ENCODE measurements at places on chromosomes 3 and 15.

GRCh38 chr3:33718595-33718907, 497 bp upstream of the CLASP2 start:
- DNase-seq = no peak

- no peak for DNase-seq
These were observed 45.0 kb downstream of the PDHB start for GRCh38 chr3:58388550-58389091.

GRCh38 chr15:95024351-95024750, 793.0 kb downstream of the MCTP2 start:
- no peak for DNase-seq

DNA sequence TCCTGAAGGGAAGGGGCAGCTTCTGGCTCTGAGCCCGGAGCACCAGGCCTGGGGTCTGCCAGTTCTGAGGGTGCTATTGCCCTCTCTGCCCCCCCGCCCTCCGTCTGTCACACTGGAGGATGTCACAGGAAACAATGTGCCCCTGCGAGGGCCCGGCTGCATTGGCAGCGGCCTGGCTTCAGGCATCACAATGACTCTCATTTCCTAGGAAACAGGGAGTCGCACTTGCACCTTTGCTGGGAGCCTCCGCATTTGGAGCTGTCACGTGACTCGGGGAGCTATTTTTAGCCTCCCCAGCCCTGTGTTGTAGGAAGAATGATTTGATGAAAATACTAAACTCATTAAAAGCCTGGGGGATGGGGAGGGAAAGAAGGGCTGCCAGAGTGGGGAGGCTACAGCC, 518.9 kb downstream of the SHQ1 start:
- no peak for DNase-seq

DNA sequence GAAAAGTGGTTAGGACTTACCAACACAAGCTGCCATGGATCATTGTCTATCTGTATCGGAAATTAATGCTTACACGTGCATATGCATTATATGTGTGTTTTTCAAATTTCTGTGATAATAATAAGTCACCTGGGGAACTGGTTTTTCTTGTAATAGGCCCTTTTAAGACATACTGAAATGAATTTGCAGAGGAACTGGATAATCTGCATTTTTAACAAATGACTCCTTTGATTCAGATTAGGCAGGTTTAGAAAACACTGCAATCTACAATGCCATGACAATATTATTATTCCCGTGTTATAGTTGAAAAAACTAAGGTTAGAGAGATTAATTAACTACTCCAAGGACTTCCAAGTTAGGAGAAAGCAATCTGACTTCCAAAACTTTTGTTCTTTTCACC, 23.4 kb downstream of the STRIT1 start:
- no peak for DNase-seq

DNA sequence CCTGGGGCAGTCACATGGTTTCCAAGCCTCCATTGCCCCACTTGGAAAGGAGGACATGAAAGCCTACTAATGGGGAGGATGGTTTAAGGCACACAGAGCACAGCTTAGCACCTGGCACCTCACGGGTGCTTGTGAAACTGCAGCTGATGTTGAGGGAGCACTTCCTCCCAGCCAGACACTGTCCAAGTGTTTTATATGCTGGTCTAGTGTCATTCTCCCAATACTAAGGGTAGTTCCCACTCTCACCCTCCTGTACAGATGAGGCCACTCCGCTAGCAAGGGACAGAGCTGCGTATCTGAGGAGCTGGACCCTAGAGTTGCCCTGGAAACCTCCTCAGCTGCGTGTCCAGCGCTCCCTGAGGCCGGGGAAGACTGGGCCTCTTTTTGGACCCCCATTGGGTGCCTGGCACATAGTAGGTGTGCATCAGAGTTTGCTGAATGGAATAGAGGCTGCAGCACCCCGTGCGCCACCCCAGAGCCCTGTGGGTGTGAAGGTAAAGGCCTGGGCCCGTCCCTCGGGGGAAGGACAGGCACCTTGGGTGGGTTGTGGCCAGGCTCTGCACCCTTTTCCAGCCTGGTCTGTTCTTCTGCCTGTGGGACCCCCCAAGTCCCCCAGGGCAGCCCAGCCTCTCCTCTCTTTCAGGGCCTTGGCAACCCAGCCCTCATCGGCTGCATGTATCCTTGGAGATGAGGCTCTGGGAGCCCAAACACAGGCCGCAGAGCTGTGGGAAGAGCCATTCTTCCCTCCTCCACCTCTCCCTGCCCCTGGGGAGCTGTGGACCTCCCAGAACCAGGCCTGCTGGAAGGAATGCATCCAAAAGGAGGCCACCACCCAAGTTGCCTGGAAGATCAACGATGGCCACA, 31.3 kb downstream of the DNASE1L3 start:
- no peak for DNase-seq

- DNase-seq = no peak
These were observed 1066.1 kb downstream of the FHIT start for GRCh38 chr3:60185161-60185560.

DNA sequence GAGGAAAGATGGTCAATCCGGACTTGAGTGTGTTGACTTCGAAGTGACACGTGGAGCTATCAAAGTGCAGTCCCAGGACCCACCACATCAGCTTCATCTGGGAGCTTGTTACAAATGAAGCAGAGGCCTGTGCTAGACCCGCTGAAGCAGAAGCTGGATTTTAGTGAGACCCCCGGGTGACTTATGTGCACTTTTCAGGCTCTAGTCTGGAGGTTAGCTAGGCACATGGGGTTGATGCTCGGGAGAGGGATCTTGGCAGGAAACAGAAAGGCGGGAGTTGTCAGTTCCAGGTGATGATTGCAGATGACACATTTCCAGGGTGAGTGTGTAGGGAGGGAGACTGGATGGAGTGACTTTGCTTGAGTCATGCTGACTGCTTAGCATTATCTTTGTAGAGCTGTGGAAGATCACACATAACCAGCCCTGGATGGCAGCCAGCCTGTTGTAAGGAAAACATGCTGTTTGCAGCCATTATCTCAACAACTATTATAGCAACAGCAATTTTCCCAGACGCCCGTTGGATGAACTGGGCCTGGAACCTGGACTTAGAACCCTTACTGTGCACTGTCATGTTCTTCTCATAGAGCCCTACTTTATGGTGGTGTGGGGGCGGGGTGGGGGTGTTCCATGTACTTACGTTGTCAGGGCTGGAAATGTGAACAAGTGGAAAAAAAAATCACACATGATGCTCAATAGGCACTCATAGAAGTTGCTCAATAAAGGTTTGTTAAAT, 122.4 kb downstream of the THSD4 start:
- DNase-seq = no peak

DNA sequence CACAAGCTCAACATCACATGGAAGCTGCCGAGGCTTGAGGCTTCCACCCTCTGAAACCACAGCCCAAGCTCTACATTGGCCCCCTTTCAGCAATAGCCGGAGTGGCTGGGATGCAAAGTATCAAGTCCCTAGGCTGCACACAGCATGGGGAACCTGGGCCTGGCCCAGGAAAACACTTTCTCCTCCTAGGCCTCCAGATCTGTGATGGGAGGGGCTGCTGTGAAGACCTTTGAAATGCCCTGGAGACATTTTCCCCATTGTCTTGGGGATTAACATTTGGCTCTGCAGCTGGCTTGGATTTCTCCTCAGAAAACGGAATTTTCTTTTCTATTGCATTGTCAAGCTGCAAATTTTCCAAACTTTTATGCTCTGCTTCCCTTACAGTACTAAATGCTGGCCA, 18.2 kb downstream of the HRG start:
- no peak for DNase-seq

DNA sequence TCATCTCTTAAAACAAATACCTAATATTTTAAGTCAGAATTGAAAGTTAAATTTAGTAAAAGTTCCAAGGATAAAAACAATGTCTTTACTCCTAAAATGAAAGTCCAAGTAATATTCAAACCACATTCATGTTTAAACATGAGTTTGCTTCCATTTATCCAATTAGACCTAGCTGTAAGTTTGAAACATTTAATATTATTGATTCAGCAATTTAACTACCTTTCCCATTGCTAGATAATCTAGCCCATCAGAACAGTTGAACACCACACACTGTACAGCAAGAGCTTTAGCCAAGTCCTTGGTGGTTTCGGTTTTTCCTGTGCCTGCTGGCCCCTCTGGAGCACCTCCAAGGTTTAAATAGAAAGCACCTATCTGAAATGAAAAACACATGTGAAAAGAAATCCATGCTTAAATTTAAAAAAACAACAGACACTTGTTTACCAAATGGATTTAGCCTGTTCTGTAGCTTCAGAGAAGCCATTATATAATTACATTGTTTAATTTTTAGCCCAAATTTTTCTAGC, 97.8 kb downstream of the DNAH12 start:
- DNase-seq = no peak

DNA sequence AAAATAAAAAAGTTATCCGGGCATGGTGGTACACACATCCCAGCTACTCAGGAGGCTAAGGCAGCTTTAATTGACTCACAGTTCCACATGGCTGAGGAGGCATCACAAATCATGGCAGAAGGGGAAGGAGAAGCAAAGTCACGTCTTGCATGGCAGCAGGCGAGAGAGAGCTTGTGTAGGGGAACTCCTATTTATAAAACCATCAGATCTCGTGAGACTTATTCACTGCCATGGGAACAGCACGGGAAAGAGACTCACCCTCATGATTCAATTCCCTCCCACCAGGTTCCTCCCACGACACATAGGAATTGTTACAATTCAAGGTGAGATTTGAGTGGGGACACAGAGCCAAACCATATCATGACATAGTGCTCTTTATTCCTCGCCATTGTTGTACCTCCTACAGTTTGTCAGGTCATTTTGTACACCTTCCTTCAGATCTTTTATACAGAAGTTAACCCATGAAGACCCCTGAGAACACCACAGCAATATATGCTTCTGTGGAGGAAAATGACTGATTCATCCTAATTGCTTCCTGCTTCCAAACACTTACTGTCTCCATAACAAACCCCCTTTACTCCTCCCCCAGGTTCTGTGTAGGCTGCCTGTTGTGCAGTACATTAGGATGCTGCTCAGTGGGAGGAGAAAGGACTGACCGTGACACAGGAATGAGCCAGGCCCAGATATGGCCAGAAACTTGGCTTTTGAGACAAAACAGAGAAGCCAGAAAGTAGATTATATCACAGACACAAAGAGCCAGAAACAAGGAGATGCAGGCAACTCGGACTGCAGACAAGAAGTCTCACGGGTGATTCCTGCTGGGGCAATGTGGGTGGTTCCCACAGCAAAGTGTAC, 67.9 kb upstream of the HEG1 start:
- no peak for DNase-seq

DNA sequence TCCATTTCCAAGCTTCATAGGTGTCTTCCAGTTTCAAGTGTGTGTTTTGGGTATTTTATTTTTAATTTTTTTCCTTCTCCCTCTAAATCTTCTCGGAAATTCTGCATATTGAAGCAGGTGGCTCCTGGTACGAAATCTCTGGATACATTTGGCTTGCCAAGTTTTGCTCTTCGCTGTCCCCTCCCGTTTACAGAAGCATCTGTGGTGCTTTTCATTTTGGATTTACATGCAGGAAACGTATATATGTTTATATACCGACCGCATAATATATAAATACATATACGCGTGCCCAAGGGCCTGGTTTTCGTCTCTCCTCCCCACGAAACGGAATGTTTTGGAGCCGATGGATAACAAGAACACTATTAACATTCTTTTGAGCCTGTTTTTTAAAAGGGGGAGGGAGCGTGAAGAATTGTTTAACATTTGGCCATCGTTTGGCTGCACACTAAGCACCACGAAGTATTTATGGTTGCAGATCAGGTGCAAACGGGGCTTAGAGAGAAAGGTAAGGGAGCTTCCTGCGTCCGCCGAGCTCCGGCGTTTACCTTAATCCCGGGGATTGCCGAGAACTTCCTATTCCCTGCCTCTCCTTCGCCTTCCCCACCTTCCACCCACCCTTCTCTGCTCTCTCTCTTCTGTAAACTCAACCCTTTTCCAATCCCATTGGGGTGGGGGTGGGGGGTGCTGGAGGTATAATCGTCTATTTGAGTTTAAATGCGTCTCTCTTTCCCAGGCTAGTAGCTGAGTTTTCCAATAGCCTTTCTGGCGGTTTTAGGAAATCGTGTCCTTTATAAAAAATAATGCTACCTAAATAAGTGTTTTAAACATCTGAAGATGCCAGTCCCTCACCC, 1.1 kb upstream of the NLGN1 start:
- no peak for DNase-seq

DNA sequence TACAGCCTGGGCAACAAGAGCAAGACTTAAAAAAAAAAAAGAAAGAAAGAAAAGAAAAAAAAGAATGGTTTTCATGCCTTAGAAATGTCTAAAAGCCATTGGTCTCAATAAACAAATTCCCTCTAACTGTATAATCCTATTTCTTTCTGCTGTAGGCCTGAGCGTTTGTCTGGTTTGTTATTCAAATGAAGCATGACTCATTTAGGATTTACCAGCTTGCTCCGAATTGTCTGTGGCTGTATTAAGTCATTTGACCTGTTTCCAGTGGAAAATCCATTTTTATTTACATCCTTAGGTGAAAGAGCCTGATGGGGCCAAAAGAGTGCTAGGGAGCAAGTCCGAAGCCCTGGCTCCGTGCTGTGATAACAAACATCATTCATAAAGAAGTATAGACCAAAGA, 73.8 kb downstream of the BDH1 start:
- DNase-seq = no peak

GRCh38 chr3:156908398-156908797, 82.2 kb downstream of the LEKR1 start:
- no peak for DNase-seq

DNA sequence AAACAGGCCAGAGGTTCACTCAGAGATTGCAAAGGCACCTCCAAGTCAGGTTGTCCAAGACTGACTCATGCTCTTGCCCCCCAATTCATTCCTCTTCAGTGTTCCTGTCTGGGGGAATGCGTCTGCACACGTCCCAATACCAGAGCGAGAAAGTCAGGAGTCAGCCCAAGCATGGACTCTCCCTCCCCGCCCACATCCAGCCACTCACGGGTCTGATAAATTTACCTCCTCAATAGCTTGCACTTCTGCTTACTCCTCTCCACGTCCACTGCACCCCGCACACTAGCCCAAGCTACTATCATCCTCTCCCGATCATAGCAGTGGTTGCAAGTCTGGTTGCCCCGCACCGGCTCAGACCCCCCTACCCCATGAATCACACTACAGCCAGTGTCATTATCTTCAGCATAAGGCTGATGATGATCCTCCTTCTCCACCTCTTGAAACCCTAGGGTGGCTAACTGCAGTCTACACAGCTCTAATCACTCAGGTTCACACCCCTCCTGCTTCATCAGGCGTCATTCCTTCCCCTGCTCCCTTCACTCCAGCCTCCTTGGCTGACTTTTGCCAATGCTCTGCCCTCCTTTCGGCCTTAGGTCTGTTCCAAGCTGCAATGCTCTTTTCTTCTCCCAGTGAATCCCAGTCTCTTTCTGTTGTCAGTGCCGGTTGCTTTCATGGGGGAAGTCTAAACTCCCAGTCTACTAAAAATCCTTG, 27.6 kb upstream of the MYO1E start:
- DNase-seq = no peak

GRCh38 chr3:103949693-103950092, 1417.0 kb upstream of the ALCAM start:
- DNase-seq = no peak

- no peak for DNase-seq
These were observed 26.7 kb downstream of the SYNM start for GRCh38 chr15:99131441-99132023.

Measured in amygdala (tissue), 56 donors.